Activated CD4-positive, alpha-beta T cell treated with anti-CD3 and anti-CD28 coated beads, Interleukin-2, amount 50 U/mL, for 4 hours (primary cell): ENCODE measurements at places on chromosomes 12 and 14.
A peak's percentile ranks its signal among the peaks of the same experiment; 100 is the strongest.

- no peak for DNase-seq
Measured at GRCh38 chr14:101007765-101008164, 104.2 kb upstream of the RTL1 start.

DNA sequence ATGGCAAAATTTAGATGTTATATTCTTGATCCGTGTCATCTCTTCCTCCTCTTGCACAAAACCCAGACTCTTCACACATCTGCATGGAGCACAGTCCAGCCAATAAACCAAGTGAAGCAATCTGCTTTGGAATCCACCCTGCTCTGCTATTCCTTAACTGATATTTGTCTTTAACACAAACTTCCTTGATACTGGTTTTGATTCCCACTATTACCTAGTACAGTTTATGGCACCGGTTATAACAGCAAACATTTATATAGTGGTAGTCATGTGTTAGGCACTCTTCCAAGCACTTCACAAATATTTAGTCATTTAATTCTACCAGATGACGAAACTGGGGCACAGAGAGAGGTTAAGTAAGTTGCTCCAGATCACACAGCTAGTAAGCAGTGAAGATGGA, 12.5 kb downstream of the STYK1 start:
- DNase-seq: no peak

- DNase-seq: no peak
Measured at GRCh38 chr12:54172168-54172567, 16.6 kb downstream of the SMUG1 start.

- DNase-seq: peak; percentile 42
Measured at GRCh38 chr14:51093371-51094281, 1.3 kb downstream of the TRIM9 start.

- DNase-seq: peak; percentile 50
Measured at GRCh38 chr12:67025543-67026114, 243.5 kb upstream of the CAND1 start.

DNA sequence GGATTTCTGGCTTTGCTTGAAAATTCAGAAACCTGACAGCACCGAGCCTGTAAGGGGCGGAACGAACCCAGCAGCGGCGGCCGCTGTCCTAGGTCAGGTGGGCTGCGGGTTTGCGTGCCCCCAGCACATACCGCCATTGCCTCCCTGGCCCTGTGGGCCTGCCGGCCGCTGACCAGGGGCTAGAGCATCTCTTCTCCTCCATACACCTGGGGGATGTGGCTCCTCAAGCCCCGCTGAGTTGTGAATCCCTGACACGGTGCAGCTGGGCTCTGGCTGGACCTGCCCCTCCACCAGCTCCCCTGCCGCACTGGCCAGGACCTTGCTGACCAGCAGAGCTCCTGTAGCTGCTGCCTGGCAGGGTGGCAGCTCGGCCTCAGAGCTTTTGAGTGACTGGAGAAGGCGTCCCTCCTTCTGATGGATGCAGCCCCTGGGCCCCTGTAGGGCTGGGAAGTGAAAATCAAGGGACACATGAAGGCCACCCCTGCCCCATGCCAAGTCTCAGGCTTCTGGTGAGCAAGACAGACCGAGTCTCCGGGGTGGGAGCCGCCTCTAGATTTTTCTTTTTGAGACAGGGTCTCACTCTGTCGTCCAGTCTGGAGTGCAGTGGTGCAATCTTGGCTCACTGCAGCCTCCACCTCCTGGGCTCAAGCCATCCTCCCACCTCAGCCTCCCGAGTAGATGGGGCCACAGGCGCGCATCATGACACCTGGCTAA, 184.9 kb upstream of the SFSWAP start:
- no peak for DNase-seq

- DNase-seq: no peak
Measured at GRCh38 chr12:45122768-45123380, 72.0 kb upstream of the DBX2 start.

GRCh38 chr14:96702831-96703230, 94.4 kb upstream of the VRK1 start:
- DNase-seq: no peak

DNA sequence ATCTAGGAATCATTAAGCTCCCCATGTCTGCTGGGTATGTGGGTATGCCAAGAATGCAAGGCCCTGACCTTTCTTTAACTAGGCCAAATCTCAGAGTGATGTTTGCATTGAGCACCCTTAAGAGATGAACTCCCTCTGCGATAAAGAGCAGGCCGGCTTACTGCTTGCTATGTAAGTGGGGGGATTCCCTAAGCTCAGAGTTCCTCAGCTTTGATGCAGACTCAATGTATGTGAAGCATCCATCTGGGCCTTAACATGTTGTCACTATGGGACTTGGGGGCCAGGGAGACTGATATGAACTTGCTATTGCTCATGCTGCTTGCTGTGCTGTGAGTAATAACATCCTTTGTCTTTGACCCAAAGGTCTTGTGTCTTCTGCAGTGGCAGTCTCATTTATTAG, 149.7 kb downstream of the C12orf75 start:
- no peak for DNase-seq

DNA sequence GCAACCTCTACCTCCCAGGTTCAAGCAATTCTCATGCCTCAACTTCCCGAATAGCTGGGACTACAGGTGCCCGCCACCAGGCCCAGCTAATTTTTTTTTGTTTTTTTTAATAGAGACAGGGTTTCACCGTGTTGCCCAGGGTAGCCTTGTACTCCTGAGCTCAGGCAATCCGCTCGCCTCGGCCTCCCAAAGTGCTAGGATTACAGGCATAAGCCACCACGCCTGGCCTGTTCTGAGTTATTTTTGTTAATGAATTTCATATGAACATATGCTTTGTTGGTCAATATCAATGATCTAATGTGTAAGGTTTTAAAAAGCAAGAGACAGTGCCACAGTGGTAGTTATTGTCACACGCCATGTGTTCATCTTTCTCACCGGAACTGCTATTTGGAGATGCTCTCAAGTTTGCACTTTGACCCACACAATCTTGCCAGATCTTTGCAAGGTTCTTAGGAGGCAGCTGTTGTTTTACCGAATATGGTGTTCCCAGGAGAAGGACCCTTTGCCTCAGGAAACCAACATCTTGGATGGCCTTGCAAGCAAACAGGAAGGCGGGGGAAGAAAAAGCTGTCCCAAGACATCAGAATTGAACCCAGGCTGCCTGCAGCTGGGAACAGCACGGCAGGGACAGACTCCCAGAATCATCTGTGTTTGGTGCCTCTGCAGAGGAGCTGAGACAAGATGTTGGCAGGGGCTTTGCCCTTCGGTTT, 30.0 kb downstream of the GALNT16 start:
- no peak for DNase-seq

- DNase-seq: no peak
Measured at GRCh38 chr12:22821985-22822384, 197.0 kb downstream of the ETNK1 start.

- DNase-seq: no peak
Measured at GRCh38 chr14:67806246-67806645, 10.1 kb downstream of the ZFYVE26 start.

GRCh38 chr14:34650786-34651584, 21.0 kb upstream of the SNX6 start:
- no peak for DNase-seq

DNA sequence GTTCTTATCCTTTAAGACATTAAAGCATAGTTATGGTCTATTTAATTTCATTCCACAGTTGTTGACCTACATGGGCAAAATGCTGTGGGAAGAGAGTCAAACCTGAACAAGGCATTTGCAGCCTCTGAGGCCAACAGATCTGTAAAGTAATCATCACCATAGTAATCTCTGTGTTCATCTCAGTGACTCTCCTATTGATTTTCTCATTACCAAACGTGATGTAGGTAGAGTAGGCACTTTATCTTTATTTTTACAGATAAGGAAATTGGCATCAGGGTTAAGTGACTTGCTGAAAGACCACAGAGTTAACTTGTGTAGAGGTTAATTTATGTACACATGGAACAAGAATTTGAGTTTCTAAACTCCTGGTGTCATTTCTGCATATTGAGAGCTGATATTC, 203.0 kb downstream of the ESR2 start:
- no peak for DNase-seq

DNA sequence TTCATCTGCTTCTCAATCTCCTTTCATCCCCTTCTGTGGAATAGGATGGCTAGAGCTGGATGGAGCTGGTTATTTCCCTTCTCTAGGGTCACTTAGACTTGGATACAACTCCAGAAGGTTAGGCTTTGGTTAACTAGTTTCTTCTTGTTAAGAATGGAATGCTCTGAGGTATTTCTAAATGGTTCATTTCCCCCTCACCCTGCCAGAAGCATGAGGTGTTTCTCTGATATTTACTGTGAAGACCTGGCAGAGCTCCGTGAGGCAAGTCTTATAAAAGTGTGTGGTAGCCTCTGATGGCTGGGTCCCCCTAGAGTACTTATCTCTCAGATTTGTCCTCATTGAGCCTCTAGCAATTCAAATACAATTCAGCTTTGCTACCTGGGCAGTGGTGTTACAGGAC, 207.9 kb downstream of the SLC16A7 start:
- no peak for DNase-seq

DNA sequence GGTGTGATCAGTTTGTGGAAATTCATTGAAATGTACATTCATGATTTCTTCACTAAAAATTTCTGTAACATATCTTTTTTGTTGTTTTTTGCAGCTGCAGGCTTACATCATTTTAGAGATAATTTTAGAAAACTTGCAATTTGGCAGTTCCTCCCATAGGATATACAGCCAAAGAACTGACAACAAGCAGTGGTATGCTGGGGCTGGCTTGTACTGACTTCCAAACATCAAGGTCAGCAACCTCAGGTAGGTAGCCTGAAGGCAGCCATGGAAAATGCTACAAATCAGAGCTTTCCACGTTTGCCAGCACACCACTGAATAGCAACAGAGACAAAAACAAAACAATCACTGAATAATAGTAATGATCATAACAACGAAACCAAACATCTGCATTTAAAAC, 21.2 kb downstream of the TRIM9 start:
- no peak for DNase-seq

GRCh38 chr12:11545484-11546330, 103.8 kb upstream of the ETV6 start:
- DNase-seq: no peak

- DNase-seq: no peak
Measured at GRCh38 chr14:70701610-70702009, 59.9 kb downstream of the TTC9 start.

DNA sequence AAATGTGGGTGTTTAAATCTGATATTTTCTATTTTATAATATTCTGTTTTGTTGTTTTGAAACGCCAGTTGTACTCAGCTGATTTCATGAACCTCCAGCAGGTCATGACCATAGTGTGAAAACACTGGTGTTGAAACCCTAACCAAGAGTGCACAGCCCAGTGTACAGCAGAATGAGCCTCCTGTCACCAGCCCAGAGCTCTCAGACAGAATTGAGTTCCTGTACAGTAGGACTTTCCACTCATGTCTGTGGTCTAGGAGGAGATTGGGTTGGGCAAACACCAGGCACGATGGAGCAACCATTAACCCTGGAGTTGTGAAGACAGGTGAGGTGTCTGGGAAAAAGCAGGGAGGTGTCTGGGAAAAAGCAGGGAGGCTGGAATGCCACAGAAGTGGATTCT, 908.8 kb downstream of the VRK1 start:
- no peak for DNase-seq

GRCh38 chr14:104553166-104554087, 26.1 kb upstream of the C14orf180 start:
- no peak for DNase-seq

DNA sequence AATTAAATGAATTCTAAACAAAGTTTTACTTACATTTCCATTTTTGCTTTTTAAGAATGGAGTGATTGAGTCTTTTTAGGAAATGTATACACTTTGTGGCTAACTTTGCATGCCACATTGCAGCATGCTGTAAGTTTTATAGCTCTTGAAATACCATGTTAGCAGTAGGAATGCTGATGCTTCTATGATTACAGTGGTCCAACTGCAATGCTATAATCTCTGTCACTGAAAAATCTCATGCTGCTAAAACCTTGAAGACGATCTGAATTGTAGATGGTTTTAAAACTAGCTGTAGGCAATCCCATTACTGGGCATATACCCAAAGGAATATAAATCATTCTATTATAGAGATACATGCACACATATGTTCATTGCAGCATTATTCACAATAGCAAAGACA, 127.6 kb downstream of the WIF1 start:
- DNase-seq: no peak

GRCh38 chr14:96002498-96002884, 36.7 kb upstream of the C14orf132 start:
- no peak for DNase-seq

- no peak for DNase-seq
Measured at GRCh38 chr12:90945070-90945649, 9.8 kb downstream of the CCER1 start.

DNA sequence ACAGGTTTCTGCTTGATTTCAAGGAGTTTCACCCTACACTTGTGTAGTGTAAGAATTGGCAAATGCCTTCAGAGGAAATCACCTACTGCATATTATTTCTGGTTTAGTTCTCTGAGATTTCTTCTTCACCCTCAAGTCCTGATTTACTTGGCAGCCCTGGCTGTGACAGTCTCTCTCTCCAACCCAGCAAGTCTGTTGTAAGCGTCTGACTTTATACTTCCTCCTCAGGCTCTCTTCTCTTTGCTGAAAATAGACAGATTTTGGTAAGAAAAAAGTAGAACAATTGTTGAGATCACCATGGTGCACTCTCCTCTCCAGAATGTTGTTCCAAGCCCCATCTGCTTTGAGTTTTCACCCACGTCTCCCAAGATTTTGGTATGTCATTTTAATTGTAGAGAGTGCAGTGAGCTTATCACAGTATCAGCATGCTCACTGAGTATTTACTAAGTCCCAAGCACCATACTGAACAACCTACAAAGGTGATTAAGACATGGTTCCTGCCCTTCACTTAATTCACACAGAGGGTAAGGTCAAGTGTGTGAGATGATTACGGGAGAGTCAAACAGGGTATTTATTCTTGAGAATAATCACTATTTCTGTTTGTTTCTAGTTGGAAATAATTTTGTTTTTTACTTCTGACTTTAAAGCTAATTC, 148.7 kb downstream of the MDGA2 start:
- DNase-seq: no peak

DNA sequence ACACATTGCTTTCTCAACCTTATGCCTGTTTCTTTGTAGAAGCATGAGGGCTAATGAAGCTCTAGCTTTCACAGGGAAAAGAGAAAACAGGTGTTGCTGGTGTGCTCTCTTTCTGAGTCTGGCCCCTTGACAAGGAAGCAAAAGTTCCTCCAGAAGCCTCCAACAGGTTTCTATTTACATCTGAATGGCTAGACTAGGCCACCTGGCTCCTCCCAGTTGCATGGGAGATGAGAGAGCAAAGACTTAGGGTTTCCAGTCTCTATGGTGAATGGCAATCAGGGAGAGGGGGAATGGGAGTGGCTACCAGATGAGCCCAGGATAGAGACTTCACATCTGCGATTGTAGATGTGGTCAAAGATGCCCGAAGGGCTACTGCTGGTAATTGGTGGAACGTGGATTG, 138.1 kb upstream of the PLXNC1 start:
- DNase-seq: no peak

GRCh38 chr14:75279153-75279762, 630 bp downstream of the FOS start:
- DNase-seq: peak; percentile 36

- DNase-seq: no peak
Measured at GRCh38 chr12:24966951-24967564, 18.2 kb upstream of the BCAT1 start.

GRCh38 chr12:1078002-1078401, 87.0 kb downstream of the ERC1 start:
- no peak for DNase-seq
